ENCODE measurements at places on chromosomes 7 and 10. TPM values are rescaled to one million over a fixed set of nuclear protein-coding genes. Genes with fewer than 3 reads are reported as not detected.

Gene TAS2R41
- total RNA-seq = not detected

Gene INPP5F
- 19.1 TPM for total RNA-seq

Gene DENND11
- total RNA-seq = 32.9 TPM

DNA sequence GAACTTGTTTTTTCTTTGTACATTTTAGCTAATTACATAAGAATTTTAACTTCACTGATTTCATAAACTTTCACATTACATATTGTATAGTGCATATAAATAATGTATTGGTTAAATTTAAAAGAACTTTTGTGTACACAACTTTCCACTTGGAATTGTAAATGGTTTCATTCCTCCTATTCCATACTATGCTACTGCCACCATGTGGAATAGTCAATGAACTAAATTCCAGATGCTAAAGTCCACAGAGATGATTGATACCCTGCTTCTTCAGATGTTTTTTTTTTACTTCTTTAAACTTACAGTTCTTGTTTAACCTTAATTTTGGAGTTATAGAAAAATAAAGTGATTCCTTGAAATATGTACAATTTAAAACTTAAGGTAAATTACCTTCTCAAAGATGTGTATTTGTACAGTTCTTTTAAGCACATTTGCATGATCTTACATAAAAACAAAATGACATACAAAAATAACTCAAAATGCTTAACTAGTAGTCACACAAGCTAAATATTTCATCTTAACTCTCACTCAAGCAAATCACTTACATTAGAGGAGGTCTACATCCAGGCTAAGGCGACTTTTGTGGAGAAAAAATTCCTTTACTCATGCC is 247.6 kb upstream of the HGF start:
- no peak overlapping the region for H3K4me3 ChIP-seq
- no peak overlapping the region for H3K27ac ChIP-seq
- no peaks in the 10 kb centered on the region for H3K4me1 ChIP-seq
- no peaks in the 10 kb centered on the region for H3K27me3 ChIP-seq

DNA sequence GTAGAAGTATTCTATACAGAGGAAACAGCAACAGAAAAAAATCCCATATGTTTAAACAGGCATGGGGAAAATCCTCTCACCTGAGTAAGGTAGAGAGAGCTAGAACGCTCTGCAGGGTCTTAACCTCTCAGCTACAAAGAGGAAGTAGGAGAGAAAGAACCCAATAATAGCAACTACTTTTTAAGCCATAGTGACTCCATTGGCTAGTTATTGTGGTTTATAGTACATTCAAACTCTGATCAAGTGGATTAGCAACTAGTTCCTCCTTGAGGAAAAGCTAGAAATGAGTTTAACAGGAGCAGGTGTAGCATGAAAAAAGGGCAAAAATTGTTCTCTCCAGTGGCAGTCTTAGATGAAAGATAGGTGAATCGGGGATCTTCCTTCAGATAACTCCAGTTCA is 89.7 kb downstream of the HGF start:
- no peak overlapping the region for H3K4me3 ChIP-seq
- no peaks in the 10 kb centered on the region for H3K36me3 ChIP-seq
- H3K4me1 ChIP-seq = no peaks in the 10 kb centered on the region
- H3K27ac ChIP-seq = no peak overlapping the region
- no peaks in the 10 kb centered on the region for H3K27me3 ChIP-seq

Gene CALHM1
- not detected for total RNA-seq

Gene AGAP9
- 2.8 TPM for total RNA-seq

DNA sequence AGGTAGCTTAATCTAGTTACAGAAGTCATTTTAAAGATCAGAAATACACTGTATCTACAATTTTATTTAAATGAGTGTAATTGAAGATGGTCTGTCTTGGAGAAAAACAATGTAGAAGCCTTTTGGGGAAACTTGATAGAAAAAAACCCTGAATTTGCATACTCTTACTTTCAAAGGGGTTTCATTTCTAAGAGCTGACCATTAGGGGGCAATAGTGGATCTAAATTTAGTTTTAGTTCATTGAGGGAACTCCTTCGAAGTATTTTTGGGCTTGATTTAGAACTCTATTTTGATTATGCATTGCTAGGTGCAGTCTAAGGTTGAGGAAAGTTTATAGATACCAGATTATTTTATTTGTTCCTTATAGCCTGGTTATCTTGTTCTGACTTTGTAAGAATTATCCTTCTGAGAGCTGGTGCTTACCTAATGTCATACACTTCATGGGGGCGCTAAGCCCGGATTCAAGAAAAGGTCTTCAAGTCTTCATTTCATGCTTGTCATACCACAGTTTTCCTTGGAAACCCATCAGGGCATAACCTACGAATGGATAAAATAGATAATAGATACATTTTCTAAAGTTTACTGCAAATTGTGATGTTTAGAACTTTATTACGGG is 69.1 kb upstream of the MXI1 start:
- H3K4me1 ChIP-seq = peaks cover 40% of the 10 kb centered on the region
- no peaks in the 10 kb centered on the region for H3K27me3 ChIP-seq
- H3K36me3 ChIP-seq = no peaks in the 10 kb centered on the region
- H3K4me3 ChIP-seq = no peak overlapping the region
- DNase-seq = no peak

Gene TES
- 78.4 TPM for total RNA-seq

- DNase-seq = no peak
- no peaks in the 10 kb centered on the region for H3K36me3 ChIP-seq
- no peak overlapping the region for H3K4me3 ChIP-seq
Measured at GRCh38 chr7:20698469-20698868, 83.0 kb downstream of the ABCB5 start.

Gene AKR1B15
- not detected for total RNA-seq

GRCh38 chr10:11598712-11599397 is 12.6 kb downstream of the USP6NL start:
- no peaks in the 10 kb centered on the region for H3K27me3 ChIP-seq
- H3K36me3 ChIP-seq = peaks cover 7% of the 10 kb centered on the region
- H3K4me1 ChIP-seq = peaks cover 36% of the 10 kb centered on the region
- H3K27ac ChIP-seq = no peak overlapping the region
- no peak for DNase-seq

Gene RHOBTB1
- not detected for total RNA-seq

GRCh38 chr7:42017349-42017986 is 219.5 kb downstream of the GLI3 start:
- DNase-seq = no peak
- H3K27me3 ChIP-seq = peaks cover 18% of the 10 kb centered on the region
- no peak overlapping the region for H3K27ac ChIP-seq
- no peaks in the 10 kb centered on the region for H3K4me1 ChIP-seq
- peaks cover 3% of the 10 kb centered on the region for H3K36me3 ChIP-seq
- no peak overlapping the region for H3K4me3 ChIP-seq

DNA sequence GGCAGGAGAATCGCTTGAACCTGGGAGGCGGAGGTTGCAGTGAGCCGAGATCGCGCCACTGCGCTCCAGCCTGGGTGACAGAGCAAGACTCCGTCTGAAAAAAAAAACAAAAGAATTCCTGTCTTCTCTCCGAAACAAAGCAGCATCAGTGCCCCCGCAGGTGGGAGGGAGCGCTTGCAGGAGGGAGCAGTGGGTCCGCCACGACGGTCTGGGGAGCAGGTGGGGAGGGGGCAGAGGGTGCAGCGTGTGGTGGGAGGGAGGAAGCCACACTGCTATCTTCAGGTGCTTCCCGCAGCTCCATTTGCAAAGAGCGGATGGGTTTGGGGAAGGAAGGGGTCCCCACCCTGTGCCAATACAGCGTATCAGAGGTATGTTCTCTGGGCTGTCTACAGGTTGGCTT is 31.7 kb downstream of the LIMK1 start:
- H3K27ac ChIP-seq = no peak overlapping the region
- H3K4me1 ChIP-seq = no peaks in the 10 kb centered on the region
- no peaks in the 10 kb centered on the region for H3K27me3 ChIP-seq
- H3K36me3 ChIP-seq = peaks cover 12% of the 10 kb centered on the region

GRCh38 chr7:2496375-2496774 is 20.2 kb upstream of the GRIFIN start:
- H3K4me3 ChIP-seq = no peak overlapping the region
- no peaks in the 10 kb centered on the region for H3K4me1 ChIP-seq
- H3K27me3 ChIP-seq = no peaks in the 10 kb centered on the region
- no peaks in the 10 kb centered on the region for H3K36me3 ChIP-seq

- no peaks in the 10 kb centered on the region for H3K4me1 ChIP-seq
- no peaks in the 10 kb centered on the region for H3K27me3 ChIP-seq
- H3K36me3 ChIP-seq = no peaks in the 10 kb centered on the region
- no peak overlapping the region for H3K27ac ChIP-seq
- no peak overlapping the region for H3K4me3 ChIP-seq
Measured at GRCh38 chr10:58741673-58742072, 229.0 kb downstream of the BICC1 start.

Gene ADAP1
- total RNA-seq = 56.7 TPM

DNA sequence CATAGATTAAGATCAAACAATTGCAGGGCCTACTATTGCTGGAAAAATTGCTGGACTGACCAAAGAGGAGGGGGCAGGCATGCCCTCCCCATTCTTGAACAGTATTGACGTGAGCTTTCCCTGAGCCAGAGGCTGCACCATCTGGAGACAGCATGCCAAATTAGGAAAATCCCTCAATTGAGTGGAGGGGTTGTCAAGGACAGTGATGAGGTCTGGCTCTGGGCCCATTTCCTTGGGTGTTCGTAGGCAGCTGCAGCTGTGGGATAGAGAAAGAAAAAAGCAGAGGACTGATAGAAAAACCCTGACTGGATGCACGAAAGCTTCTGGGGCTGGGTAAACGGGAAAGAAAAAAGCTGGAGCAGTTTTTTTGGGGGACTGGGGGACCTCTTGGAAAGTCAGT is 22.8 kb upstream of the ORC5 start:
- peaks cover 1% of the 10 kb centered on the region for H3K4me1 ChIP-seq
- no peak overlapping the region for H3K4me3 ChIP-seq
- H3K27ac ChIP-seq = no peak overlapping the region

Gene GPRIN2
- not detected for total RNA-seq

- no peaks in the 10 kb centered on the region for H3K36me3 ChIP-seq
- peaks cover 4% of the 10 kb centered on the region for H3K4me1 ChIP-seq
- DNase-seq = no peak
- H3K4me3 ChIP-seq = no peak overlapping the region
Measured at GRCh38 chr10:33180390-33180789, 154.1 kb downstream of the NRP1 start.

DNA sequence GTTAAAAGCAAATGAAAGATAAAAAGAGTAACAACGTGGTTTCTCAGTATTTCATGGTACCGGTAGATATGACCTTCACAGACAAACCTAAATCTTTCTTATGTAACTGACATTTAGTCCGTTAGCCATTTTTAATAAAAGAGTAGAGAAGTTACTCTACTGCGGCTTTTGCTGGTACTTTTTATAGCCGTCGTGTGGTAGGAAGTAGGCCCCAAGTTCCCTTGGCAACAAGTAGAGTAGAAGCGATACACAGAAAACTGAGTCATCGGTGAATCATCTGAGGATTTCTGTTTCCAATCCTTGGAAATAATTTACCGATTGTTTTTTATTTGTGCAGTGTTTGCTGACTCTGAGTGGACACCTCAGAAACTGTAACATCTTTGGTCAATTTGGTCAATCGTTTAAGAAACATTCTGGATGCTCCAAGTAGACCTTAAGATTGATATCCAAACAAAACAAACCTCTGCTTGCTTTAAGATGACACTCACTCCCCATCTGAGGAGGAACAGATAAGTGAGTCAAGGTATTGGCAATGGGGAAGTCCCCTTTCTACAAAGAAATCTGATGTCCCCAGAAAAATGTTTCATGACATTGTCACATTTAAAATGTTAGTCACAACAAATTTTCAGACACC is 63.9 kb upstream of the AHR start:
- peaks cover 48% of the 10 kb centered on the region for H3K4me1 ChIP-seq
- no peaks in the 10 kb centered on the region for H3K27me3 ChIP-seq
- H3K36me3 ChIP-seq = peaks cover 27% of the 10 kb centered on the region
- H3K27ac ChIP-seq = peak overlapping the region; percentile 94
- peak overlapping the region; percentile 75 for H3K4me3 ChIP-seq

GRCh38 chr7:157358753-157359096 is 21.9 kb downstream of the DNAJB6 start:
- peaks cover 45% of the 10 kb centered on the region for H3K4me1 ChIP-seq
- no peaks in the 10 kb centered on the region for H3K27me3 ChIP-seq
- H3K36me3 ChIP-seq = peaks cover 33% of the 10 kb centered on the region
- no peak for DNase-seq

GRCh38 chr7:155971180-155971770 is 159.0 kb upstream of the SHH start:
- no peaks in the 10 kb centered on the region for H3K36me3 ChIP-seq
- H3K27ac ChIP-seq = no peak overlapping the region
- no peak overlapping the region for H3K4me3 ChIP-seq
- H3K27me3 ChIP-seq = peaks cover 3% of the 10 kb centered on the region
- DNase-seq = no peak

GRCh38 chr7:121300685-121301420 is 27.9 kb upstream of the WNT16 start:
- no peak overlapping the region for H3K4me3 ChIP-seq
- no peaks in the 10 kb centered on the region for H3K36me3 ChIP-seq
- peaks cover 11% of the 10 kb centered on the region for H3K27me3 ChIP-seq
- no peaks in the 10 kb centered on the region for H3K4me1 ChIP-seq
- DNase-seq = no peak

DNA sequence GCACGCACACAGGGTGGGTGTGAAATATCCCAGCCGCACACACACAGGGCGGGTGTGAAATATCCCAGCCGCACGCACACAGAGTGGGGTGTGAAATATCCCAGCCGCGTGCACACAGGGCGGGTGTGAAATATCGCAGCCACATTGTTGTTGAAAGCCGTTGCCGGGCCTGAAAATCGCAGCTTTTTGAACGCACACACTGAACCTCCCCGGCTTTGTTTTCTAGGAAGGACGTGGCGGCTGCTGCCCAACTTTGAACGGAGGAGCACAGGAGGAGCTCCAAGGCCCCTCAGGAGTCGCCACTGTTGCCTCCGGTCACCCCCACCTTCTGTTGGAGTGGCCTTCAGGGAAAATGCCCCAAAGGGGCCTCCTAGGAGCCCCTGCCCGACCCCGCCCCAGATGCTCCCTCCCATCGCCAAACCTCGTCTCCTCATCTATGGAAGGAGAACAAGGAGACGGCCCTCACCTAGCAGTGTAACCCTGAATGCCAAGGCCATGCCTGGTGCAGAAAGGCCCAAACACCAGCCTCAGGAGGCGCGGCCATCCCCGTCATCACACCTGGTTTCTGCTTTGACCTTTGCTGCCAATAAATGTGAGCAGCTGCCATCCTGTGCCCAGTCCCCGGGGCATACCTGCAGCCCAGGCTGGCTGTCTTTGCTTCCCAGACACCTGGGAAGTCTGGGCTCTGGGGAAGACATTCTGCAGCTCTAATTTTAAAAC is 318.6 kb downstream of the PTPRN2 start:
- H3K36me3 ChIP-seq = no peaks in the 10 kb centered on the region
- no peaks in the 10 kb centered on the region for H3K27me3 ChIP-seq
- no peaks in the 10 kb centered on the region for H3K4me1 ChIP-seq

Gene PAX4
- not detected for total RNA-seq

Gene SLC39A12
- not detected for total RNA-seq

Gene IDI2
- total RNA-seq = not detected

Gene TRIM50
- not detected for total RNA-seq

- H3K36me3 ChIP-seq = no peaks in the 10 kb centered on the region
- no peak overlapping the region for H3K4me3 ChIP-seq
- DNase-seq = no peak
- H3K4me1 ChIP-seq = no peaks in the 10 kb centered on the region
Measured at GRCh38 chr7:156547884-156548561, 92.6 kb upstream of the RNF32 start.

GRCh38 chr10:86449926-86450558 is 71.5 kb downstream of the WAPL start:
- DNase-seq = no peak
- H3K27ac ChIP-seq = peak overlapping the region; percentile 38
- peaks cover 29% of the 10 kb centered on the region for H3K4me1 ChIP-seq
- H3K36me3 ChIP-seq = peaks cover 54% of the 10 kb centered on the region
- H3K4me3 ChIP-seq = no peak overlapping the region
- H3K27me3 ChIP-seq = no peaks in the 10 kb centered on the region
